Stimulated activated CD4-positive, alpha-beta T cell treated with anti-CD3 and anti-CD28 coated beads, Interleukin-15, amount 100 ng/mL, for 1 hour (primary cell): ENCODE measurements at places on chromosomes 2 and 18.

DNA sequence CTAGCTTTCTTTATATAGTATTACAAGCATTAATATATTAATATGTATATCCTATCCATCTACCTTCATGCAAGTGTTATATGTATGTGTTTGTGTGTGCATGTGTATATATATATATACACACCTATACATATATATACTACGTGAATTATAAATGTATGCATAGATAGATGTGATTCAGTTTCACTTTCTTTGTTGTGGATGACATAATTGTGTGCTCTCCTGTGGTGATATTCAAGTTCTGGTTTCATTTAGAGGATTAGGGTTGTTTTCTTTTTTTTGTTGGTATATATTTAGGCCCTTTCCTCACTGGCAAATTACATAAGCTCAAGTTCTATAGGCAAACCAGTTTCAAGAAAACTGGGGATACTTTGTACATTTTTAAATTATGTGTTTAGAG, 225.7 kb upstream of the FANCL start:
- DNase-seq, result no peak

- no peak for DNase-seq
Measured at GRCh38 chr2:52695731-52696130, 1071.9 kb upstream of the CHAC2 start.

DNA sequence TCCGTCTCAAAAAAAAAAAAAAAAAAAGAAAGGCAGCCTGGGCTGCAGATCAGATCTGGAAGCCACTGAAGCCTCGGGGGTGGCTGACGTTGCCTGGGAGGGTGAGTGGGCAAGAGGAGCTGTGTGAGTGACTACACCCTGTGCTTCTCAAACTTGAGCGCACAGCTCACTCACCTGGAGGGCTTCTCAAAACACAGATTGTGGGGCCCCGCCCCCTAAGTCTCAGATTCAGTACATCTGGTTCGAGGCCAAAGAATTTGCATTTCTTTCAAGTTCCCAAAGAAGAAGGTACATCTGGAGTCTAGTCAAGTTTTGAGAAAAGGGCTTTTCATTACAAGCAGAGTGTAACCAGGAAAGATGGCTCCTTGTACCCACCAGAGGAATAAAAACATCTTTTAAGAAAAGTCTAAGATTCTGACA, 97.7 kb upstream of the CAB39 start:
- DNase-seq, result peak; percentile 45

DNA sequence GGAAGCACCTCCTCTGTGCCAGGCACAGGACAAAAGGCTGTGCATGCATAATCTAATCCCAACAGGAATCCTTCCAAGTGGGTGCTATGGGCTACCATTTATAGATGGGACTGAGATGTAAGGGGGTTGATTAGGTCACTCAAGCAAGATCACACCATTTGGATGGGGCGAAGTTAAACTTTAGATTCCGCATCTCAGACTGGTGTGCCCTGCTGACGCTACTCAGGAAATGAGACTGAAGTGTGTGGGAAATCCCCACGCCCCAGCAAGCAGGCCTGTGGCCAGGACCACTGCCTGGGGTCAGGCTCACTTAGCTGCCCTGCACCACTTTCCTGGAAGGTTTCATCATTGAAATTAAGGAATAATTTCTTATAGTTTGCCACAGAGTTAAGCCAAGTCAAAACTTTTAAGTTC, 70.5 kb upstream of the PPP1CB start:
- peak; percentile 35 for DNase-seq

- no peak for DNase-seq
Measured at GRCh38 chr2:218860950-218861381, 1.4 kb downstream of the WNT6 start.

GRCh38 chr2:176914371-176914770, 298.2 kb upstream of the HNRNPA3 start:
- no peak for DNase-seq

- DNase-seq, result no peak
Measured at GRCh38 chr2:174985614-174986013, 19.6 kb downstream of the CHN1 start.

GRCh38 chr2:172704072-172704936, 31.3 kb upstream of the RAPGEF4 start:
- no peak for DNase-seq

DNA sequence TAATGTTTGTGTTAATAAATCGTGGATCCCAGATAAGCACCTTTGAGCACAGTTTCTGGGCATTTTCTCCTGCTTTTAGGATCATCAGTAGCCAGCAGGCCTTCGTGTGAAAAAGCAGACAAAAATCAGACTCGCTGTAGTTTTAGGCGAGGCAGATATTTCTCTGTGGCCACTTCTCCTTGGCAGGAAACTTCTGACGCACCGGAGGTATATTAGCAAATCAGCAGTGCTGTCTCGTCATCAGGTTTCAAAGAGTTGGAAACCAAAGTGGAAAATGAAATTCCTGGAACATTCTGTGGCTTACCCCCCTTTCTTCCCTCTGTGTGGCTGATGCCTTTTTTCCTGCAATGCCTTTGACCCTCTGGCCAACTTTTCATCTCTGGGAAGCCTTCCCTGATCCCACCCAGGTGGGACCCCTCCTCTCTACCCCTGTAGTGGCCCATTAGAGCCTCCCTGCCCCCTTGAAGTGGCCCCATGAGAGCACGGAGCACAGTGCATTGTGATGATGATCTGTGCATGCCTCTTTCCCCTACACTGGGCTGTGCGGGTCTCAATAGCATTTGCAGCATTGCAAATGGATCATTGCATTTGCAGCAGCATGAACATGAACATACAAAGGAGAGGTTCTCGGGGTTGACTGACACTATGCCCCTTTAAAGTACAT, 93.3 kb downstream of the RNF144A start:
- no peak for DNase-seq

- no peak for DNase-seq
Measured at GRCh38 chr2:172457536-172457935, 30.1 kb downstream of the ITGA6 start.

GRCh38 chr2:217222309-217222910, 362.5 kb upstream of the TNP1 start:
- DNase-seq, result no peak

GRCh38 chr18:69567813-69568488, 167.3 kb downstream of the DOK6 start:
- DNase-seq, result no peak

DNA sequence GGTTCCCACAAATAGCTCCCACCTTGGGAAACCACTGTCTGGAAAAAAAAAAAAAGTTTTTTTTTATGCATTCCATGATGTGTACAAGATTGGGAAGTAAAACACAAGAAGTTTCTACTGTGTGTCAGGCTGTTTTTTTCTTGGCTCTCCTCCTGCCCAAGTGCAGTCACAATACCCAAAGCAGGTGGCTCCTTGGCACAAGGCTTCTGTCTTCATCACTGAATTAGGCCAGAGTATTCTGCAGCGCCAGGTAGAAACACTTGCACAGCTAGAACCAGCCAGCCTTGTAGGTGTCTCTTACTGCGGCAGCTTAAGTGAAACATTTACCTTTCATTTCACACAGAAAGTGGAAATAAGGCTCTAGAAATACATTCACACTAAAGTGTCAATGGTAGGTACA, 23.8 kb upstream of the MAL start:
- no peak for DNase-seq

GRCh38 chr18:37398248-37398920, 167.2 kb downstream of the CELF4 start:
- DNase-seq, result no peak

DNA sequence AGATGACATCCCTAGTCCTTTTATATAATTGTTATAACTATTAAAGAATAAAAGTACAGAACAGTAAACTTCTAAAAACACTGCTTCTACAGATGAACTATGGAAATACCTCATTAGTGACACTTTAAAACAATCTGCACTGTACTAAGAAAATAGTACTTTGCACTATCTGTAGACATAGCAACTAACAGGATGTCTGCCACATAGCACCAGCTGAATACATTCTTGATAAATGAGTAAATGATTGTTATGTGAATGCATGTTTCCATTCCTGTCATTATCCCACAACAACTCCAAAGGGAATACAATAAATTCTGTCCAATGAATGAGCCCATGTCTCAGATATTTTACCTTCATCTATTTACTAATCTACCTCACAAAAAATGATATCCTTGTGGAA, 115.3 kb upstream of the SLC35G4 start:
- DNase-seq, result no peak

GRCh38 chr2:41892476-41892875, 155.3 kb upstream of the PKDCC start:
- DNase-seq, result no peak

DNA sequence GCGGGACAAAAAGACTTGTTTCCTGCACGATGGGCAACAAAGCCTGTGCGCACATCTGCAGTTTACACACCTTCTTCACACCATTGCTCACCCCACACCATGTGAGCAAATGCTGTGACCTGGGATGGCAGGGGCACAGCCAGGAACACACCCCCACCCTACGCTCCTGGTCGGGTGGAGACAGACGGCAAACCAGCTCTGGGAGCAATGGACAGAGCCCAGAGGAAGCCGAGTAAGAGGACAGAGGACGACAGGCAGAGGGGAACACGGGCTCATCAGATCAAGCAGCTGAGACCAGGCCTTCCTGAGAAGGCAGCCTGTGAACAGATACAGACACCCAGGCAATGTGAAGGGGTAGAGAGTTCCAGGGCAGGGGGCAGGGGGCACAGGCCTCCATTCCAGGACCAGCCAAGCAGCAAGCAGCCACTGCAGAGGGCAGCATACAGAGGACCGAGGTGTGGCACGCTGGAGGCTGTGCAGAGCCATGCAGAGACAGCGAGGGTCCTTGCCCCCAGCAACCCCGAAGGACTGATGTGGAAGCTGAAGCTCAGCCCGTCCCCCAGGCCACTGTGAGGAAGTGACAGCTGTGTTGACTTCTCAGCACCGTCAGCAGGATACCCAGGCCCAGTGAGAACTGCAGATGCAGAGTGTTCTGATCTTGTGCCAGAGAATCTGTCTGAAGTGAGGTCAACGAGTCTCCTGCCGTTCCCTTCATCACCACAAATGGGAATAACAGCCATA, 46.2 kb downstream of the PARD6G start:
- DNase-seq, result no peak

DNA sequence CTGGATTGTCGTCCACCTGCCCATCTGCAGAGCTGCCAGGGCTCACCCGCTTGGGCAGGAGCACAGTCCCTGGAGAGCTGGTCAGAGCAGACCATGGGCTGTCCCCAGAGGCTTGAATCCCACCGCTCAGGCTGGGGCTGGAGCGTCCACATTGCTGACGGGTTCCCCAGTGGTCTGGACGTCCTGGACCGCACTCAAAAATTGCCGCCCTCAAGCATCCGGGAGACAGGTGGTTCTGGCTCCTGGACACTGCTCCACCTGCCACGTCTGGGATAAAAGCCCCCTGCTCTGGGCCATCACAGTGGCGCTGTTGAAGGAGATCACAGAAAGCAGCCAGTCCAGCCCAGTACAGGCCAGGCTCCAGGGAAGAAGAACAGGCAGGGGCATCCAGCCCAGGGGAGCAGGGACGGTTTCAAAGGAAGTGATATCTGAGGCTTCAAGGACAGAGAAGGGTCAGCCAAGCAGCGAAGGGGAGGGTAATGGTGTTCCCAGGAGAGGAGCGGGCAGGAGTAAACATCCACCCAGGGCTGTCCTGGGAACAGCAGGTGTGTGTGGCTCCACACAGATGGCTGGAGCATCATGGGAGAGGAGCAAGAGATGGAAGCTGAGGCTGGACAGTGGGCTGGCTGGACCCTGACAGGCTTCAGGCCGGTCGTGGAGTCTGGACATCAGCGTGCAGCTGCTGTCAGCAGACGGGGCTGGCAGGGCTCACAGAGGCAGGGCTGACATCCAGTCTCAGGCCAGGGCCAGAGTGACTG, 21.9 kb upstream of the ID2 start:
- no peak for DNase-seq

GRCh38 chr18:11676867-11677266, 12.2 kb upstream of the GNAL start:
- no peak for DNase-seq

DNA sequence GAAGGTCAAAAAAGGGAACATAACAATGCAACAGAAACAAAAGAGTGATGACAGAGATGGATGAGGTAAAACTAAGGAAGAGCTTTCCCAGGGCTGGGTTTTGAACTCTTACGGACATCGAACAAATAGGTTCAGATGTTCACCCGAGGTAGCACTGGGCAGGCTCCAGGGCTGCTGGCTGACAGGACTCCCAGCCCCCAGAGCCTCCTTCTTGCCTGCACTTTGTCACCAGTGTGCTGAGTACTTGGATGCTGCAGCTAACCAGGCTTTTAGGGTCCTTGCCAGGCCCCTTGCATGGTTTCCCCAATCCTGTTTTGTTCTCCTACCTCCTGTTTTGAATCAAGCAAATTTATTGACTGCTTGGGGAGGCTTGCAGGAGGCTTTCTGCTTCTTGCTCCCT, 322.9 kb downstream of the DYSF start:
- DNase-seq, result no peak

GRCh38 chr18:36532394-36532793, 234.9 kb downstream of the FHOD3 start:
- DNase-seq, result no peak

DNA sequence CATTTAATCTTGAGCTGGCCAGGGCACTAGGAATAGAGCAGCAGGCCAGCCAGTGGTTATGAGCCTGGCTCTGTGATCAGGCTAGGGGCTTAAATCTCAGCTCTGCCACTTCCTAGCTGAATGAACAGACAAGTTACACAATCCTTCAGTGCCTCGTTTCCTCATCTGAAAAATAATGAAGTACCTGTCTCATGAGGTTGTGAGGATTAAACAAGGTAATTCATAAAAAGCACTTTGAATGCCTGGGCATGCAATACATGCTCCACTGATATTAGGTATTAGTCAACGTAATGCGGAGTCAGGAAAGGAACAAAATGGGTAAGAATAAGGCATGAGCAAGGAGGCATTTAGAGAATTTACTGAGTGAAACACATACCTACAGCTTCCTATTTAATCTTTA, 100.2 kb downstream of the CCBE1 start:
- DNase-seq, result no peak

GRCh38 chr18:21452796-21453510, 147.6 kb downstream of the ESCO1 start:
- DNase-seq, result no peak

- no peak for DNase-seq
Measured at GRCh38 chr2:36779462-36779861, 83.0 kb downstream of the VIT start.

DNA sequence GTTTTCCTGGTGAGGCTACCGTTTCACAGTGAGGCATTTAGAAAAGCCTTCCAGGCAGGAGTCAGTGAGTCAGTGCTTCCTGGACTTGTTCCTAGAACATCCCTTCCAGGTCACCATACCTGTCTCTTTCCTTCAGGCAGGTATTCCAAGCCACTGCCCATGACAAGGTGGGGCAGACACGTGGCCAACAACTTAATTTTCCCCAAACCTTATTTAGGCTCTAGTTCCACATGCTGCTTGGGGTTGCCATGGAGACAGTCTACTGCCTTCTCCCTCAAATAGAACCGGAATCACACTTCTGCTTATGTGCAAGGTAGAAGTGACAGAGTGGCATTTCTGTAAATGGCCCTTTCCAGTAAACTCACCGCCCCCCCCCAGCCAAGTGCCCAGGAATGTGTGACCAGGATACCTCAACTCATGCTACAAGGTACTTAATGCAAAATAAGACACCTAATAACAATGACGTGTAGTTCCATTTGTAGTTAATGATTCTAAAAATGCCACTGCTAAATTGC, 258.3 kb downstream of the PRKCE start:
- no peak for DNase-seq

GRCh38 chr2:88903749-88904353, 212.4 kb downstream of the RPIA start:
- DNase-seq, result no peak
